ENCODE measurements at places on chromosomes 3 and 15. TPM values are rescaled to one million over a fixed set of nuclear protein-coding genes. Genes with fewer than 3 reads are reported as not detected.

CCDC14 gene
- 99.5 TPM for total RNA-seq

C3orf70 gene
- 26.8 TPM for total RNA-seq

TRIM59 gene
- total RNA-seq: 14.3 TPM

ATP6V1A gene
- total RNA-seq: 218 TPM

KY gene
- 0.62 TPM for total RNA-seq

CYP19A1 gene
- total RNA-seq: 0.94 TPM

CYP1A1 gene
- total RNA-seq: 0.47 TPM

CLN6 gene
- total RNA-seq: 7.6 TPM

ATP13A5 gene
- total RNA-seq: under 0.01 TPM

CDCP1 gene
- total RNA-seq: 0.62 TPM

GLDN gene
- total RNA-seq: 2.3 TPM

CCR3 gene
- not detected for total RNA-seq

IREB2 gene
- 76.9 TPM for total RNA-seq

SKIC8 gene
- total RNA-seq: 55.4 TPM

GHRL gene
- total RNA-seq: not detected

WDR49 gene
- 21.4 TPM for total RNA-seq

NUP210 gene
- total RNA-seq: 7.5 TPM

GRCh38 chr3:177185035-177185574, 12.2 kb downstream of the TBL1XR1 start:
- DNase-seq: no peak

DNA sequence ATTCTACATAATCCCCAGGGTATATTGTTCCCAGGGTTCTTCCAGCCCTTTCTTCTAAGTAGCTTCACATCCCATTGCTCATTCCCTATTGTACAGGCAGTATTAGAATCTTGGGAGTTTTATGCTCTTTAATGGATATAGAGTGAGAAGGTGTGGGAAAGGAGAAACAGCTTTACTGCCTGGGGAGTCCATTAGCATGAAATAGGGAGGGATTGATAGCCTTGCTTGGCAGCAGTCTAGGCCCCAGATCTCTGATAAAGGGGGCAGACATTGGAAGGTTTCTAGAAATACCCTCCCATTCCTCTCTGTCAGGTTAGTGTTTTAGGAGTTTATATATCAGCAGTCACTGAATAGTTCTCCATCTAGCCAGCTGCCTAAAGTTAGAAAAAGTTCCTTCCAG, 334.3 kb downstream of the UNC13C start:
- DNase-seq: no peak

DNA sequence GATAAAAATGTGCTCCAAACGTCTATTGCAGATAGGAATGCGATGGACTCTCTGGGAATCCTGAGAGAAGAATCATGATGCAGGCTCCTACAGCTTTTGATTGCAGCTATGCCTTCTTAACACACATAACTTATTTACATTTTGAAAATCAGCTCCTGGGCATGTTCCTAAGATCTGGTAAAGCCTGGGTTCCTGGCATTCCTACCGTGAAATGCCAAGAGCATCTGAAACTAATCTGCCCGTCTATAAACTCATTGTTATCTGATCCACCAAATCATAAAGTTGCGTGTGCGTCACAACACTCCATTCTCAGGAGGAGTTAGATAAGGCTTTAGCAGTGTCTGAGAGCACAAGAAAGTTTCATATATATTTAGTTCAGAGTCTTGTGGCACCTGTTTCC, 79.0 kb upstream of the VGLL3 start:
- no peak for DNase-seq

DNA sequence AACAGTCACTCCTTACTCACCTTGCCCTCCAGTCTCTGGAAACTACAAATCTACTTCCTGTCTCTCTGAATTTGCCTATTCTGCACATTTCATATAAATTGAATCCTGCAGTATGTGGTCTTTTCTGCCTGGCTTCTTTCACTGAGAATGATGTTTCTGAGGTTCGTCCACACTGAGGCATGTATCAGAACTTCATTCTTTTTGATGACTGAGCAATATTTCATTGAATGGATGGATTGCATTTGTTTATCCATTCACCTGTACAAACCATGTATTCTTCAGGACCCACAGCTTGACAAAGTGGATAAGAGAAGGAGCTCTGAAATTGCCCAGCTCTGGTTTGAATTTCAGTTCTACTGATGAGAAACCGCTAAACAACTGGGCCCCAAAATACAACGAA, 118.9 kb upstream of the ARRDC4 start:
- no peak for DNase-seq

DNA sequence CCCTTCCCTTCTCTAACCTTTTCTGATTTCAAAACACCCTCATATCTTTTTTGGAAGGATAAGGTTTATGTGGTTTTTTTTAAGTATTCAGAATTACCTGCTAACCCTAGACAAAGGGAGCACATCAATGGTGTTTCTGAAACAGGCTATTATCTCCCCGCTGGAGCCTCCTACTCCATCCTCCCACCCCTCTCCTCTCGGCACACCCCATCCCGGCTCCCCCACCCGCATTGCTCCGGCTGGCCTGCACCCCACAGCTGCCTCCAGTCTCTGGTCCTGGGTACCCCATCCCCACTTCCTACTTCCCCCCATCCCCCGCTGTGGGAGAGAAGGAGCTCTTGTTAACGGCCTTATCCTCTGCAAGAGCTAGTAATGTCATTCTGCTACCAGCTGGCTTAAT, 59.2 kb downstream of the PDIA5 start:
- DNase-seq: no peak

GRCh38 chr3:132638706-132639105, 20.9 kb downstream of the ACAD11 start:
- DNase-seq: no peak

GRCh38 chr3:196124608-196125007, 42.7 kb upstream of the TFRC start:
- no peak for DNase-seq

DNA sequence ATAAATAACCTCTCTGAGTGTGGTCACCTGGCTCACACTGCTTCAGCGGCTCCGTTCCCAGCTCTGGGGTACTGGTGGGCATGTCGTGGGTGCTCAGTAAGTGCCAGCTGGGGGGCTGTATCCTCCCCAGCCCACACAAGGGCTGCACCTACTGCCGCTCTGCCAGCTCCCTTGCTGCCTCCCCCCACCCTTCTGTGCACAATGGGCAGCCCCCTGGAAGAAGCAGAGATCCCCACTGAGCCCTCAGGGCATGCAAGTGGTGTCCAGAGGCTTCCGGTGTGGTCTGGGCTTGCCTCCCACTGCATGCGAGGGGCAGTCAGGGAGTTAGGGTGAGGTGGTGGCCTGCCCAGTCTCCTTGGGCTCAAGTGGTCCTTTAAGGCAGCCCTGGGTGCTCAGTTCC, 58.3 kb upstream of the TRPM1 start:
- DNase-seq: no peak

- DNase-seq: no peak
These were observed 424 bp downstream of the HAUS2 start for GRCh38 chr15:42549032-42549491.

DNA sequence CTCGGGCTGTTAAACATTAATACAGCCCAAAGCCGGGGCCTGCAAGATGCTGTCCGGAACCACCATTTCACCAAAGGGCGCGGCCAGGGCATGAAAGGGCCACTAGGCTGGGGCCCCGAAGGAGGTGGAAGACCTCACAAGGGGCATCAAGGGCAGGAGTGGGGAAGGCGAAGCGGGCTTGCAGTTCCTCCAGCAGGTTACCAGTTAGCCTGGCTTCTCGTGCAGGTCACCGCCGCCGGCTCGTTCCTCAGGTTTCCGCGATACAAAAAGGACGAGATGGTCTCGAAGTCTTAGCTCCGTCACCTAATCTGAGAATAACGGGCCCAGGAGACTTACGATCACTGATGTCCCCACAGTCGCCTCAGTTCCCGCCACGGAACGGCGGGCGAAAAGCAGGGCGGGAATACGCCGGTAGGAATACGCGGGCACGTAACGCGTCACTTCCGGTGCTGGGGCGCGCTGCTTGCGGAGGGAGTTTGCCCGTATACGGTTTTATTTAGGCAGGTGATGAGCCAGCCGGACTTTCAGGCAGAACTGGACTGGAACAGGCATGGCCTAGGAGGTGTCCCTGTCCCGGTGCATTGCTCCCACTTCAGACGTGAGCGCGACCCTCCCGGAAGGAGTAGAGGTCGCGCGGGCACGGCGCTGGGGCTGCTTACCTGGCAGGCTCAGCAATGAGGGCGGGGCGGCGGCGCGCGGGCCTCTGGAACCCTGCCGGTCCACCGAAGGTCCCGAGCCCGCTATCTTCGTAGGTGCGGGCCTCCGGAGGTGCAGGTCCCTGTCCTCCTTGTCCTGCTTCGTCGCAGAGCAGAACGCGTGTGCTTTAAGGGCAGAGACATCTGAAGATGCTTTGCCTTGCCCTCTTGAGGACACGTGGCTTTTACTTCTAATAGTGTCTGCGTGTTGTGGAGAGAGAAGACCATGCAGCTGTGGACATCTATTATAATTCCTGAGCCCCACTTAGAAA, at the start of gene RFC4:
TSS of gene RFC4 (minus strand) at position 394 of the 967 bp plus-strand sequence. CDS start 1,769 bp downstream, outside the sequence.
- peak; percentile 84 for DNase-seq

DNA sequence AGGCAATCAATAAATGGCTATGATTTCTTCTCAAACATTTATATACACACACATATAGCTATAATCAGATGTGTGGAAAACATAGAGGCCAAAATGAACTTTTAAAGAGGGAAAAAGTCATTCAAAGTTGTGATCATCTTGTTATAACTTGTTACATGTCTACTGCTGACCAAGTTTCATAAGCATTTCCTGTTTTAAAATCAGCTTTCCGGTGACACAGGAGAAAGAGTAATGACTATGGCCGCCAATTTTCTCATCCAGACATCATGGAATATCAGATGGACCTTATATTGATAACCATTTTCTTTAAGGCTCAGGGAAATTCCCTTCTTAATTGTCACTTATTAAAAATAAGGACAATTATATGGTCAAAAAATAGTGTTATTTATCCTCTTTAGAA, 71.7 kb upstream of the AGTR1 start:
- DNase-seq: no peak

DNA sequence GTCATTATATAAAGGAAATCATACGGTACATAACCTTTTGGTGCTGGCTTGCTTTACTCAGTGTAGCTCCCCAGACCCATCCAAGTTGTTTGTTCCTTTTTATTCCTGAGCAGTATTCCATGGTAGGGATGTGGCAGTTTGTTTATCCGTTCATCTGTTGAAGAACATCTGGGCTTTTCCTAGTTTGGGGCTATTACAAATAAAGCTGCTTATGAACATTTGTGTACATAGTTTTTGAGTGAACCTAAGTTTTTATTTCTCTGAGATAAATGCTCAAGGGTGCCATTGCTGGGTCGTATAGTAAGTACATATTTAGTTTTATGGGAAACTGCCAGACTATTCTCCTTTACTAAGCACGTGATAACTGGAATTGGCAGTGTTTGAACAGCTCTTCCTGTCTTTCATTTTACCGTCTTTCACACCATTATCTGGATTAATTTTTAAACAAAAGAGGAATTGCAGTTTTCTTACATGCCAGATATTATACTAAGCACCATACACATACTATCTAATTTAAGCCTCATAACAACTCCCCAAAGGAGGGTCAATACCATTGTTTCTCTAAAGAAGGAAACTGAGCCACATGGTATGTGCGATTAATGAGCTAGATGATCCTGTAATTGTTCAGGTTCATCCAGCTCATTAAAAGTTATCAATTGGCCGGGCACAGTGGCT, 85.6 kb downstream of the PTPRG start:
- no peak for DNase-seq

GRCh38 chr3:115156046-115156654, 9.1 kb upstream of the ZBTB20 start:
- no peak for DNase-seq

GRCh38 chr3:14920536-14920935, 26.8 kb upstream of the NR2C2 start:
- no peak for DNase-seq

DNA sequence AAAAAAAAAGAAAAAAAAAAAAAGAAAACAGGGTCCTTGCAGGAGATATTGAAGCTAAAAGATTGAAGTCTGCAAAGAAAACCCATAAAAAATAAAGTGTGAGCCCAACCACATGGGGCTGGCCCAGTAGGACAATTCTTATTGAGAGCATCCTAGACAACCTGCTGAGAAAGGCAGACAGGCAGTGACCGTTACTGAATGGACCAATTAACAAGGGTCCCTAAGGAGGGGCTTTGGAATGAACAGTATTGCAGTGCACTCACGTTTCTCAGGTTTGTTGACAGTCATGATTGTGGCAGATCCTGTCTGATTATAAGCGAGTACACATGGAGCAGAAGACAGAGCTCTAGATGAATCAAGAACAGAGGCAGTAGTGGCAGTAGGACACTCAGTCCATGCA, 168.6 kb downstream of the LSAMP start:
- DNase-seq: no peak

GRCh38 chr3:126053513-126053912, 30.4 kb downstream of the SLC41A3 start:
- DNase-seq: no peak

DNA sequence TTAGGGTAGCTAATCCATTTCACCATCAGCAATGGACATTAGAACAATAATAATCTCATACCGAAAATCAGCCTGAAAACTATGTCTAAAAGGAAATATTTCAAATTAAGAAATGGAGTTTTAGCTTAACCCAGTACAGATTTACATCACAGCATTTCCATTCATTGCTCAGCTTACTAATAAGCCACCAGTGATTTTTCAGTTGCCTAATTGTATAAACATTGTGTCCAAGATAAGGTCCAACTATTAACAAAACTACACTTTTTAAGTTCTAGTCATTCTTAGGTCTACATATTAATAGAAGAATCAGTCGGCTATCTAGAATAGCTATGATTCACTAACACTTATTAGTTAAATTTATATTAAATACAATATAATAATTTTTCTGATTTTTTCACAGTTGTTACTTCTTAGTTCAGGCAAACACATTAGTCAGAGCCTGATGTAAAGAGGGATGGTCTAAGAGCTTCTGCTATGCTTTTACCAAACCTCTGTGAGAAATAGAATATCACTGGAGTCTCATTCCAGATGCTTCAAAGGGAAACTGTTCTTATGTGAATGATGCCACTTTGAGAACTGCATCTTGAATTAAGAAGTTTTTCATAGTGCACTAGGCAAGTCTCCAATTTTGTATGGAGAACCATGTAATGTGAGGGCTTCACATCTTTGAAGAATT, 74.1 kb downstream of the CMSS1 start:
- no peak for DNase-seq

DNA sequence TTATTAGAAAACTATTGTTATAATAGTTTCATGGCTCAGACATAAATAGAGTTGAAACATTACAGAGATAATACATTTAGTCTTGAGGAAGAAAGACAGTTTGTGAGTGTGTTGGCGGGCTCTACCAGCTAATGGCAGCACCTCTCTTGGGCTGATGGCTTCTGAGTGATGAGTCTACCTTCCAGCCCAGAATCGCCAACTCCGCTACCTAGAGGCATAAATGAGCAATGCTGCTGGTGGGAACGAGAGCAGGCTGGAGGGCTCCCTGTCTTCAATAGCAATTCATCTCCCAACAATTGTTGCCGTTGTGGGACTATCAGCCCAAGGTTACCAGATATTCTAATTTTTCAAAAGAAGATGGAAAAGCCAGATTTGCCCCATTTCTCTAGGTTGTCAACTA, 388.7 kb downstream of the FOXP1 start:
- no peak for DNase-seq

- no peak for DNase-seq
These were observed 39.9 kb downstream of the RASA2 start for GRCh38 chr3:141526709-141527108.

- no peak for DNase-seq
These were observed 20.0 kb downstream of the TNK2 start for GRCh38 chr3:195888311-195888761.

- no peak for DNase-seq
These were observed 750.4 kb upstream of the NR2F2 start for GRCh38 chr15:95580121-95580520.

- no peak for DNase-seq
These were observed 122.7 kb downstream of the GOLIM4 start for GRCh38 chr3:167973046-167973445.
